ENCODE measurements at places on chromosomes 6 and 20. TPM values are rescaled to one million over a fixed set of nuclear protein-coding genes. Genes with fewer than 3 reads are reported as not detected.

- no peaks in the 10 kb centered on the region for H3K27me3 ChIP-seq
- H3K4me1 ChIP-seq: no peaks in the 10 kb centered on the region
- H3K27ac ChIP-seq: no peak overlapping the region
- H3K4me3 ChIP-seq: no peak overlapping the region
Measured at GRCh38 chr6:118307581-118307980, 240.5 kb upstream of the PLN start.

DNA sequence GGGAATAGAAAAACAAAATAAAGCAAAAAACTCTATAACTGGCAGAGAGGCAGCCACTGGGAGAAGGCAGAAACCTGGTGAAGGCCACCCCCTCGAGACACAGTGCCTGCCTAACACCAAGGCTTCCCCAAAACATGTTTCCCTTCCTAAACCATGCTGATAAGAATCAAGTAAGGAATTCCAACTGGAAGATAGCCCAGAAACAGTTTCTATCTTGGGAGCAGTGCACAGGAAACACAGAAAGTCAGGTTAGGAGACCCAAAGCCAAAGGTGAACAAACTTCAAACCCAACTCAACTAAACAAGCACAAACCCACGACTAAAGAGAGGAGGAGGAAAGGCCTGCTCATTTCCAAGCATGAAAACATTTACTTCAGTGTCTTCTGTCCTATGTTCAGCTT lies 433.7 kb upstream of the RGS17 start:
- H3K36me3 ChIP-seq: no peaks in the 10 kb centered on the region
- H3K27me3 ChIP-seq: no peaks in the 10 kb centered on the region
- H3K4me1 ChIP-seq: no peaks in the 10 kb centered on the region
- no peak overlapping the region for H3K4me3 ChIP-seq
- no peak overlapping the region for H3K27ac ChIP-seq
- DNase-seq: no peak

The OPRM1 gene
- not detected for total RNA-seq

DNA sequence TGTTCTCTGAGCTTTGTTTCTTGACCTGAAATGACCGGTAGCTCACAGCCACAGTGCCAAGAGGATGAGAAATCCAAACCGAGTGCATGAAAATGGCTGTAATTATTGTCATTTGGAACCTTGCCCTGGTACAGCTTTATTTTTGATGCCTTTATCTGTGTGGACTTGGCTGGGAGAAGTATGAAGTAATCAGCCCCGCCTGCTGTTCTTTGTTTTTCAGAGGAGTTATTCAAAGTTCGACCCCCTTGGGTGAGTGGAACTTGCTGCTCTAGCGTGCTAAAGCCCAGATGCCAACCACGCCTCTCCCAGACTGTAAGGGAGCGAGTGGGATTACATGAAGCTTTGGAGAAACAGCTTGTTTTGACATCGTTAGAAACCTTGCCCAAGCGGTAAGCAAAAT lies 48.3 kb downstream of the ECT2L start:
- no peak overlapping the region for H3K4me3 ChIP-seq
- DNase-seq: no peak
- H3K36me3 ChIP-seq: no peaks in the 10 kb centered on the region

- H3K4me3 ChIP-seq: no peak overlapping the region
- H3K4me1 ChIP-seq: no peaks in the 10 kb centered on the region
- no peak overlapping the region for H3K27ac ChIP-seq
- no peak for DNase-seq
- no peaks in the 10 kb centered on the region for H3K36me3 ChIP-seq
Measured at GRCh38 chr6:131362070-131362469, 211.0 kb upstream of the ARG1 start.

- H3K27me3 ChIP-seq: no peaks in the 10 kb centered on the region
- no peaks in the 10 kb centered on the region for H3K36me3 ChIP-seq
- DNase-seq: no peak
- H3K27ac ChIP-seq: no peak overlapping the region
- no peaks in the 10 kb centered on the region for H3K4me1 ChIP-seq
Measured at GRCh38 chr6:91079969-91080368, 493.1 kb upstream of the MAP3K7 start.

Measured in upper lobe of right lung (tissue), 1 donor.